Endothelial cell of umbilical vein (primary cell): ENCODE measurements at places on chromosomes 4 and X. TPM values are rescaled to one million over a fixed set of nuclear protein-coding genes. Genes with fewer than 3 reads are reported as not detected.

CT45A10 gene
- not detected in 2 replicates for total RNA-seq

ZDHHC15 gene
- not detected in 2 replicates for total RNA-seq

MAOA gene
- total RNA-seq, result 18.1 and 23.5 TPM in 2 replicates

SPANXD gene
- not detected in 2 replicates for total RNA-seq

DCLK2 gene
- 4.6 and 4.7 TPM in 2 replicates for total RNA-seq

PNMA3 gene
- total RNA-seq, result not detected in 2 replicates

- H3K4me1 ChIP-seq, result peaks cover 36% of the 10 kb centered on the region
- peak overlapping the region; percentile 71 for H3K27ac ChIP-seq
- no peak overlapping the region for H3K4me3 ChIP-seq
- no peaks in the 10 kb centered on the region for H3K27me3 ChIP-seq
Observed at GRCh38 chr4:141352909-141353525, 132.3 kb downstream of the ZNF330 start.

GRCh38 chrX:46588263-46588662 lies 14.7 kb downstream of the CHST7 start:
- no peak overlapping the region for H3K4me3 ChIP-seq
- DNase-seq, result peak; percentile 79
- peak overlapping the region; percentile 93 for H3K27ac ChIP-seq
- no peaks in the 10 kb centered on the region for H3K27me3 ChIP-seq

DNA sequence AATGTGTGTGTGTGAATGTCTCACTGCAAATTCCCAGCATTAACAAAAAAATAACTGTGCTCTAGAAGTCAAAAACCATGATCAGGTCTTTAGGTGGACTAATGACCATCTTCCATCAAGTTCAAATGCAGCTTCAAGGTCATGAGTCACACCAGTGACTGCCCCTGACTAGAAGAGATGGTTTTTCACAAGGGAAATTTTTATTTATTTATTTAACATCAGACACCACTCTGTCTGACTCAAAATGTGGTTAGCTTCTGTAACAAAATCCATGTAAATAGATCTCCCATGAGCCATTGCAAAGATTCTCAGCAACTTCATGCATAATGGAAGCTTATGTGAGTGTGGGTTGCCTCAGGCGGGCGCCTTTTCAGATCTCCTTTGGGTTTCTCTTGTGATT lies 219.2 kb downstream of the KIT start:
- H3K4me1 ChIP-seq, result no peaks in the 10 kb centered on the region
- peaks cover 14% of the 10 kb centered on the region for H3K27me3 ChIP-seq
- H3K27ac ChIP-seq, result no peak overlapping the region
- H3K36me3 ChIP-seq, result no peaks in the 10 kb centered on the region
- no peak for DNase-seq
- H3K4me3 ChIP-seq, result no peak overlapping the region

- DNase-seq, result peak; percentile 42
- no peaks in the 10 kb centered on the region for H3K36me3 ChIP-seq
- no peak overlapping the region for H3K4me3 ChIP-seq
- H3K27ac ChIP-seq, result no peak overlapping the region
- no peaks in the 10 kb centered on the region for H3K27me3 ChIP-seq
Observed at GRCh38 chrX:9923357-9923756, 43.8 kb upstream of the CLDN34 start.

DNA sequence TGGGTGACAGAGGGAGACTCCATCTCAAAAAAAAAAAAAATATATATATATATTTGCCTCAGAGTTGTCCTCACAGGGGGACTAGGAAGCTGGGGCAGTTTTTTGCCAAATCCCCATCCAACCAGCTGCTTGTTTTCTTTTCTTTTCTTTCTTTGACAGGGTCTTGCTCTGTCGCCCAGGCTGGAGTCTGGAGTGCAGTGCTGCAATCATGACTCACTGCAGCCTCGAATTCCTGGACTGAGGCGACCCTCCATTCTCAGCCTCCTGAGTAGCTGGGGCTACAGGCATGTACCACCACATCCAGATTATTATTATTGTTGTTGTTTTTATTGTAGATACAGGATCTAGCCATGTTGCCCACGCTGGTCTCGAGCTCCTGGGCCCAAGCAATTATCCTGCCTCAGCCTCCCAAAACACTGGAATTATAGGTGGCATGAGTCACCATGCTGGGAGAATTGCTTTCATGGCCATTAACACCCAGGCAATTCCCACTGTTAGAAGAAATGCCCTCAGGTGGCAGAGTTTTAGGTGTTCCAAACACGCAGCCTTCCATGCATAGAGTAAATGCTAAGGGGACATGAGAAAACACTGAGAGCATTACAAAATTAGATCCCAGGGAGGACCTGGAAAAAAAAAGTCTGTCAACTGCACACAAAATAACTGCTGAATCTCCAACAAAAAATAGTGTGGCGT lies 98.0 kb downstream of the ARHGAP6 start:
- no peaks in the 10 kb centered on the region for H3K36me3 ChIP-seq
- no peaks in the 10 kb centered on the region for H3K4me1 ChIP-seq
- H3K4me3 ChIP-seq, result no peak overlapping the region
- H3K27ac ChIP-seq, result no peak overlapping the region
- H3K27me3 ChIP-seq, result no peaks in the 10 kb centered on the region
